ENCODE measurements at places on chromosomes 6 and 20.

- no peak for DNase-seq
Measured at GRCh38 chr6:109291902-109292301, 90.4 kb downstream of the CD164 start.

GRCh38 chr6:52183131-52183713, 3.0 kb upstream of the IL17A start:
- DNase-seq, result no peak

DNA sequence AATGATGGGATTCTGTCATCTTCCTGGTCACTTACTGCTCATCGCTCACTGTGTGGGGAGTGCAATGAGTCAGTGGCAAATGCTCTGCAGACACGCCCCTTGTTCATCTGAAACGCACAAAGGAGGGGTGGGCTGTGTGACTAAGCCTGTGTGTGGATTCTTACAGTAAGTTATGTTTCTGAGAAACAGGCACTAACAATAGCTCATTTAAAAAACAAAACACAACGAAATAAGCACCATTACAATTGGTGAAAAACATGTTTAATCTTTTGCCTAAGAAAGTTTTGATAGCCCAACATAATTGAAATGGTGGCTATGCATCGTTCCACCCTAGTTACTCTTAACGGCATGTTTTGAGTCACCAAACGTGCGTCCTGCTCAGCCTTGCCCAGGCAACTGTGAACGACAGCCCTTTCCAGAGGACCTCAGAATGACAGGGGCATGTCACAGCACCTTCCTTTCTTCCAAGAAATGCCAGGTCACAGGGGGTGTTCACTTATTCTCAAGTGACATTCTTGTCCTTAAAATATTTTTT, 118.4 kb upstream of the SGK1 start:
- DNase-seq, result peak; percentile 97

- DNase-seq, result no peak
Measured at GRCh38 chr6:163862701-163863100, 448.2 kb downstream of the QKI start.

- DNase-seq, result no peak
Measured at GRCh38 chr6:76506808-76507207, 434.3 kb upstream of the IMPG1 start.

DNA sequence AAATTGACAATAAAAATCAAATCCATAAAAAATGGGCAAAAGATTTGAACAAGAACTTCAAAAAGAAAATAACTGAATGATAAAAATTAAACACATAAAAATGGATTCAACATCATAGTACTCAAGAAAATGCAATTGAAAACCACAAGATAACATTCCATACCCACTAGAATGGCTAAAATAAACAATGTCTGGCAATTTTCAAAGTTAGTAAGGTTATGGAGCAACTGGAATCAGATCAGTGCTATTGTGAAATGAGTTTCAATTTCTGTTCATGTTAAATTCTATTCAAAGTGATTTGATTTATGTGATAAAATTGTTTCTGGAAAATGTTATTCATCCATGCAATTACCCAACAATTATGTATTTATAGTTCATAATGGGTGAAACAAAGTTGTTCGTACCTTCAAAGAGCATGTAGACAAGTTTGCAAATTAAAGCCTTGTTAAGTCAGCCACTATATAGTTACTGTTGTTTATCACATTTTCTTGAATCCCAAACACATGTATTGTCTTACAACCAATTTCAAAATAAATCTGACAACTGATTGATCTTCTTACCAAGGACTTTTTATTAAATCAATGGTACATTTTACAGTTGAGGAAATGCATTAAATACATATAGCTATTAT, 151.5 kb upstream of the CENPW start:
- no peak for DNase-seq

DNA sequence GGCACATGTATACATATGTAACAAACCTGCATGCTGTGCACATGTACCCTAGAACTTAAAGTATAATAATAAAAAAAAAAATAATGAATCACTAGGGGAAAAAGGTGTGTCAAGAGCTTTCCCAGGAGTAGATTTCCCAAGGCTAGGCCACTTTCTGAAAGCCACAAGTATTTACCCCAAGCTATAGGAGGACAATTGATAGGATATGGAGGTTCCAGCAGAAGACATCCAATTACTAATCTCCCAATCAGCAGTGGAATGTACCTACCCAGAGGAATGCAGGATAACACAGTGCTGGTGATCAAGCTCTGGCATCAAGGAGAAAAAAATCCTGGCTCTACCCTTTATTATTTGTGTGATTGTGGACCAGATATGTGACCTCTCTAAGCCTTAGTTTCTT, 562.7 kb downstream of the RFPL4B start:
- DNase-seq, result no peak

DNA sequence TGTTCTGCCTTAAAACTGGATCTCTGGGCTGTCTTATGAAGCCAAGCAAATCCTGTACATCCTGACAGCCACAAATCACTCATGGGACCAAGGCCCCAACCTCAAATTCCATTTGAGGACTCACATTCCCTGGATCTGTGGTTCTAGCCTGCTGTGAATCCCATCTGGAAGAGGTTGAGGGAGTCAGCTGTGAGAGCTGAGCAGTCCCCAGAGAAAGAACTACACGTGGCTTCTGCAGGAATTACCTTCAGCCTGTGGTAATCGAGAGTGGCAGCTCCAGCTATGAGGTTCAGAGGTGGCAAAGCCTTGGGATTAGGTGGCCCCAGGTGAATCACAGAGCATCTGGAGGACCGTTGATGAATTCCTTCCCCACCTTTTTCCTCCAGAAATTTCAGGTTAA, 245.2 kb downstream of the SLC24A3 start:
- no peak for DNase-seq

GRCh38 chr6:15881150-15881549, 218.3 kb upstream of the DTNBP1 start:
- peak; percentile 58 for DNase-seq

DNA sequence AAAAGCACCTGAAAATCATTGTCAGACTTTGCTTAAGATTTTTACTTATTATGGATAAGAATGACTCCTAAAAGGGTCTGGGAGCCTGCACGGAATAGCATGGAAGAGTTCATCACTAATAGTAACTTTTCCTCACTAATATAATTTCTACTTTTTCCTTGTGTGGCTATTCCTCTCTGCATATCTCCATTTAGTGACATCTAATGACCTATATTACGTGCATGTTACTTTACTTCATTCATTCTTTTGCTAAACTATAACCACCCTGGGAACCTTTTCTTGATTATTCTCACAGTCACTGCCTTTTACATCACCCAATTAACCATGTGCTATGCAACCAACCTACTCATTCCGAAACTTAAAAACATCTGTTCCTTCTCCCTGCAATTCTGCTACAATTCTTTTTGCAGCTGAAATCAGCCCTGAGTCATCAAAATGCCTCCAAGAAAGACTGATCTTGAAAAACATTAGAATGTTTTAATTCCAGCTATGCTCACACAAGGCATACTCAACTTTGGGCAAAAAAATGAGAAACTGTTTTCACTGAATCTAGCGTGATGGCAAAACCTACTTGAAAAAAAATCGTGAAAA, 313.3 kb downstream of the RNGTT start:
- DNase-seq, result no peak

- no peak for DNase-seq
Measured at GRCh38 chr20:9583151-9583550, 68.8 kb downstream of the LAMP5 start.

DNA sequence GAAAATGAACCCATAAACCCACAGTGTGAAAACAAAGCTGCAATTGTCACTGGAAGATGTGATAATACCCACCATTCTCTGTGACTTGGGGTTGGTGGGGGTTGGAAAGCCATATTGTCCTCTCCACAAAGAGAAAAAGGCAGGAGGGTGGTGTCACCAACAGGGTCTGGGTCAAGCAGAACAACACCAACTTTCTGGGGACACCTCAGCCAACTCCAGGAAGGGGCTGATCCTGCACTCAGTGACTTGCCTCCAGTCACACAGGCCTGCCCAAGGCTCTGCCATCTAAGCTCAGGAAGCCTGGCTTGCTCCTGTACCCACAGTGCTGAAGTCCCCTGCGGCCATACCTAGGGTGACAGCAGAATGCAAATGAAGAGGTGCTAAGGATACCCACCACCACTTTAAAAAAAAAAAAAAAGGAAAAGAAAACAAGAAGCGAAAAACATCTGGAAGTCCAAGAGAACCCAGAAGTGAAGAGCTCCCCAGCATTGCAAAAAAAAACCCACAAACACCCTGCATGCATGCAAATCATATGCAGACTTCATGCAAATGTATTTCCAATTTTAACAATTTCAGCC, 110.6 kb downstream of the PREX1 start:
- no peak for DNase-seq

DNA sequence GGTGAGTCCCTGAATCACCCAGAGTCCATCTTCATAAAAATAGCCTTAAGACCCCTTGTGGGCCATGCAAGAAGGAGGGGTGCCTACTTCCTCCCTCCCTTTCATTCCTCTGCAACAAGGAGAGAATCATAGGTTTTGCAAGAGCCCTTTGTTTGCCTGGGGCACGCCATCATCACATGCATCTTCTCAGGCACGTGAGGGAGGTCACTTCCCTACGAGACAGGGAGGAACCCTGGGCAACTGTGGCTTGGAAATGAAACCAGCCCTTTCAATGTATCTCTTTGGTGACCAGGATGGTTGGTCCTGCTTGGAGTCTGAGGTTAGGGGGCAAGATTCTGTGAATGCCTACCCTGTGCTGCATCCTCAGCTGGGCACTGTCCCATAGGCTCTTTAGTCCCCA, 194.8 kb downstream of the MAFB start:
- DNase-seq, result no peak

DNA sequence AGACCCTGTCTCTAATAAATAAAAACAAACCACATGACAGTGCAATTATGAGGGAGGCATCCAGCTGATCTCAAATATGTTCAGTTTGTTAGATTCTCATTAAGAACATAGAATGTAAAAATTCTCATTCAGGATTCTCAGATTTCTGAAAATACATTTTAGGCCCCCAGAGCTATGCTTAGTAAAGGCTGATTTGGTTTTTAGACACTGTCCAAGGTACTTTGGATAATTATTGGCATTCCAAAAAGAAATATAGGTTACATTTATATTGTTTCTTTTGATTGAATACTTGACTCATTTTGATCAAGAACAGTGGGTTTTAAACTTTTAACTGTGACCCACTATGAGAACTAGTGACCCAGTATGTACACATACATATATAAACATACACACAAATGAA, 55.5 kb downstream of the ANKRD6 start:
- no peak for DNase-seq

DNA sequence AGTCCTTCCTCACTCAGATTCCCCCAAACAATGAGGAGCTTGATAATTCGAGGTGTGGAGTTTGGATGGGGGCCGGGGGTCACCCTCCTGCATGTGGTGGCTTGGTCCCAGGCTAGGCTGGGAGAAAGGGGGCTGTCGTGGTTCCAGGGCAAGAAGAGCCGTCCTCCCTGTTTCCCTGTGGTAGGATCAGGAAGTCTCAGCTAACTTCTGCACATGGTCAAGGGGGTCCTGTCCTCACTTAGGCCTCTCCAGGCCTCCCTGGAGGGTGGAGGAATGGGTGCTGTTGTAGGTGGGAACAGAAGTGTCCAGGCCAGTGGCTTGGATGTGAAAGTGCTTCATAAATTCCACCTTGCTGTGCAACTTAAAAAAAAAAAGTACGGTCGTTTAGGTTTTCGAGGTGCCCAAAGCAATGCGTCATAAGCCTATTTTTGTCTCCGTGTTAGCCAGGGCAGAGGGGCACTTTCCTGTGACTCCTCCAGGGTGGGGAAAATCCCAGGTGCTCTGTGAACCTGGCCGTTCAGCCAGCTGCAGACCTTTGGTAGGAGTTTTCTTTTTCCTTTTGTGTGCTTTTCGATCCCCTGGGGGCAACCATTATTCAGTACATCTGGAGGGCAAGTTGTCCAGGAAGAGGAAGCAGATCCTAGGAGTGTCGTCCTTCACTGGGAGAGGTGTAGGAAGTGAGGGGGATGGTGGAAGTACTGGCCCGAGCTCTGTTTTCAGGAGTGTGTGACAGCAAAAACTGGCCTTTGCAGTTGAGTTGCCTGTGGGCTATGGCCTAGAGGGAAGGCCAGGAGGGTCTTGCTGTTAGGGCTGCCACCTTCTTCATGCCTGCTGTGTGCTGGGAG, 9.6 kb downstream of the IGF2R start:
- peak; percentile 38 for DNase-seq

GRCh38 chr6:95685822-95686221, 108.5 kb downstream of the MANEA start:
- DNase-seq, result no peak

- no peak for DNase-seq
Measured at GRCh38 chr6:150588888-150589499, 10.7 kb upstream of the PLEKHG1 start.

DNA sequence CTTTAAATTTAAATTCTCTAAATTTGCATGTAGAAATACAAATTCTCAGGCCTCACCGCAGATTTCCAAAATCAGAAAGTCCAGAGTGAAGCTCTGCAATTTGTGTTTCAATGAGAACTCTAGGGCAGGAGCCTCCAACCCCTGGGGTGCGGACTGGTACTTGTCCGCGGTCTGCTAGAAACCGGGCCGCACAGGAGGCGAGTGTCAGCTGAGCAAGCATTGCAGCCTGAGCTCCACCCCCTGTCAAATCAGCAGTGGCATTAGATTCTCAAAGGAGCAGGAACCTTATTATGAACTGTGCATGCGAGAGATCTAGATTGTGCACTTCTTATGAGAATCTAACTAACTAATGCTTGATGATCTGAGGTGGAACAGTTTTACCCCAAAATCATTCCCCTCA, 203.0 kb upstream of the PCSK2 start:
- DNase-seq, result no peak

DNA sequence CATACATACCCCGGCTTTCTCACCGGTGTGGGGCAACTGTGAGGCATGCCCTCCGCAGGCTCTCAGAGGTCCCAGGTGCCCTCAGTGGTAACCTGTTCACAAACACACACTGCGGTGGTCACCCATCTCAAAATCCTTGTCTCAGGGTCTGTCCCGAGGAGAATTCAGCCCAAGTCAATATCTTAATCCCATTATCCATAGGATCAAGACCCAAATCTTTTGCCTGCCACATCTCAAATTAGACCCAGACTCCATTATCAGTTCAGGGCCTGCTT, 140.8 kb downstream of the CDC5L start:
- DNase-seq, result no peak

GRCh38 chr6:20960067-20960466, 425.8 kb downstream of the CDKAL1 start:
- DNase-seq, result no peak

GRCh38 chr6:44333273-44333919, 9.1 kb upstream of the SPATS1 start:
- DNase-seq, result no peak

DNA sequence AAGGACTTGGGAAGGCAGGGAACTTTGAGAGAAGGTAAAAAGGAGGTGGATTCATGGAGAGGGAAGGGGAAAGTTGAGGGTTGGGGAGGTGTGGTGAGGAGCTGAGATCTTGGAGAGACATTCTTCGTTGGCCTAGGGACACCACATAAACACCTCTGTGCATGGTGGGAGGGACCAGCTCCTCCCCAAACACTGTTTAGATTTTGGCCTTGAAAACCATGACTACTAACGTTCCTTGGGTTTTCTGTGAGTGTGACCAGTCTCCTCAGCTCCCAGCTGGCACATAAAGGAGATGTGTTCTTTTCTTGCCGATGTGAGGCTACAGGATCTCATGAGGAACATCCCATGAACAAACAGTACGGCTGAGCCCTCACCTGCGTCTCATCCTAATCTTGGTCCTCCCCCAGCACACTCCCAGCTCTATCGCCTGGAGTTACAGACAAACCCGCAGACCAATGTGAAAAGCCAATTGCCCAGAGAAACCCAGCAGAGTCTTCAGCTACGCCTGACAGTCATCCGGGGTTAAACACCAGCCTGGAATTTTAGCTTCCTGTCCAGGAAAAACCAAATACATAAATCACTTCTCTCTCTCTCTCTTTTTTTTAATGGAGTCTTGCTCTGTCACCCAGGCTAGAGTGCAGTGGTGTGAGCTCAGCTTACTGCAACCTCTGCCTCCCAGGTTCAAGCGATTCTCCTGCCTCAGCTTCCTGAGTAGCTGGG, 22.0 kb upstream of the DDR1 start:
- DNase-seq, result no peak
